ENCODE measurements at places on chromosomes 16 and 17.

- DNase-seq, result no peak
Measured at GRCh38 chr16:57530522-57531252, 5.7 kb downstream of the CCDC102A start.

DNA sequence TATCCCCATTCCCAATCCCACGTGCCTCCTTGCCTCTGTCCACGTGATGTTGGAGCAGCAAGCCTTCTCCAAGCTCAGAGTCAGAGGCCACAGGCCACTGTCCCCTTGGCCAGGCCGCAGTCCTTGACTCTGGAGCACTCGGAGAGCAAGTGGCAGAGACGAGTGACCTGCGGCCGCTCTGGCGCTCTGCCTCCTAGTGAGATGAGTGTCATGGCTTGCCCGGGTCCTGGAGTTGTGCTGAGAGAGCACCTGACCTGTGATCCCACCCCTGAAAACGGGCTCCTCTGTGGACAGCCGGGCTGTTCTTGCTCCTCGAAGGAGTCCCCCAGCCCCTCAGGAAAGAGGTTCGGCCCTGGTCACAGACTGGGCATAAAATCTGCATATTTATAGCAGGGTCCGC, 10.0 kb upstream of the FASN start:
- DNase-seq, result no peak

GRCh38 chr17:279776-280175, 72.8 kb downstream of the RPH3AL start:
- DNase-seq, result no peak

GRCh38 chr17:20084621-20085282, 75.6 kb downstream of the SPECC1 start:
- DNase-seq, result no peak

- DNase-seq, result no peak
Measured at GRCh38 chr16:12502676-12503075, 301.0 kb downstream of the CPPED1 start.

DNA sequence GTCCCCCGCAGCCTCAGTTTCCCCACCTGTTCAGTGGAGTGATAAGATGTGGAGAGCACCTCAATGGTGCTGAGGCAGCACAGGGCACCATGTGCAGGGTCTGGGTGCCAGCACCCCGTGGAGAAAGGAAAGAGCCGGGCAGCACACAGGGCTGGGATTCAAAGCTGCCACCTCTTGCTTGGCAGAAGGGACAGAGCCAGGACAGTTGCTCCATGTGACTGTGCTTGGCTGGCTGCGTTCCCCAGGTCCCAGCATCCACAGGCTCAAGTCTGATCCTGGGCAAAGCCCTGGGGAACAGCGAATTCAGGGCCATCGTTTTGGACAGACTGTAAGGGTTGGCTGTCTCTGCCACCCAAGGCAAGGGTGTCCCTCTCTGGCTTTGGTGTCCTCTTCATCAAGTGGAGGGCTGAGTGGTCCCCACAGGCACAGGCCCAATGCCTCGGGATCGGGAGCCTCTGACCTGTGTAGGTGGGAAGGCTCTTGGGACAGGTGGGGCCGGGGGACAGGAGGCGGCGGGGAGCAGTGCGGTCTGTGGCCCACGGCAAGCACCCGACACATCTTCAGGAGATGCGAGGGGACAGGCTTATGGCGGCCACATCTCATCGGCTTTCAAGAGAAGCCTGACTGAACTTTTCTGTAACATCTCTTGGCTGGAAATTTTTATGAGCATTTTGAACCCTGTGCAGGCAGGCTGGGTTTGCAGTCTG, 8.5 kb downstream of the ZNF469 start:
- DNase-seq, result no peak

GRCh38 chr16:86495357-86495701, 15.0 kb upstream of the FOXF1 start:
- no peak for DNase-seq

GRCh38 chr16:15972046-15972868, 22.8 kb downstream of the ABCC1 start:
- DNase-seq, result no peak

- DNase-seq, result peak; percentile 45
Measured at GRCh38 chr17:77772461-77772897, 186.0 kb upstream of the TNRC6C start.

- no peak for DNase-seq
Measured at GRCh38 chr17:69654981-69655855, 240.7 kb downstream of the MAP2K6 start.

- DNase-seq, result no peak
Measured at GRCh38 chr17:13646411-13646810, 44.7 kb upstream of the HS3ST3A1 start.

GRCh38 chr17:81258292-81258691, 19.2 kb downstream of the NDUFAF8 start:
- no peak for DNase-seq

- DNase-seq, result no peak
Measured at GRCh38 chr16:88669980-88670379, 7.1 kb upstream of the MVD start.

DNA sequence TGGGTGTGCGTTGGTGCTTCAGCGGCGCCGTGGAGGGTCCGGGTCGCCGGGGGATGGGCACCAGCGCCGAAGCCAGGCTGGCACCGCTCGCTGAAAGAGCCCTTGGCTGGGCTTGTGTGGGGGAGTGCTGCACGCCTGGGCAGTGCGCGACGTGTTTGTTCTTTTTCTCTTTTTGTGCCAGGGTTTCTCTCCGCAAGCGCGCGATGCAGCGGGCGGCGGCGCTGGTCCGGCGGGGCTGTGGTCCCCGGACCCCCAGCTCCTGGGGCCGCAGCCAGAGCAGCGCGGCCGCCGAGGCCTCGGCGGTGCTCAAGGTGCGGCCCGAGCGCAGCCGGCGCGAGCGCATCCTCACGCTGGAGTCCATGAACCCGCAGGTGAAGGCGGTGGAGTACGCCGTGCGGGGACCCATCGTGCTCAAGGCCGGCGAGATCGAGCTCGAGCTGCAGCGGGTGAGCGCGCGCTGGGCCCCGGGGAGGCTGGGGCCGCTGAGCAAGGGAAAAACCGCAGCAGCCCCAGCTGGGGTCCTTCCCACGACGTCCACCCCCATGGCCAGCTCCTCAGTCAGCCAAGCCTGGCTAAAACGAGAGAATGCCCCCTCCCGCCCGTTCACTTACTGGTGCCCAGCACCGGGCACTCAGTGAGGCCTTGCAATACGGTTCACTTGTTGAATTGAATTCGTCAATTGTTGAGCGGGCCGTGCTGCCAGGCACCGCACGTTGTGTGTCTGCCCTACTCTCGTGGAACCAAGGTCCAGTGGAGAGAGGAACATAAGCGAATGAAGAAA, 541 bp downstream of the GPT2 start:
- no peak for DNase-seq

DNA sequence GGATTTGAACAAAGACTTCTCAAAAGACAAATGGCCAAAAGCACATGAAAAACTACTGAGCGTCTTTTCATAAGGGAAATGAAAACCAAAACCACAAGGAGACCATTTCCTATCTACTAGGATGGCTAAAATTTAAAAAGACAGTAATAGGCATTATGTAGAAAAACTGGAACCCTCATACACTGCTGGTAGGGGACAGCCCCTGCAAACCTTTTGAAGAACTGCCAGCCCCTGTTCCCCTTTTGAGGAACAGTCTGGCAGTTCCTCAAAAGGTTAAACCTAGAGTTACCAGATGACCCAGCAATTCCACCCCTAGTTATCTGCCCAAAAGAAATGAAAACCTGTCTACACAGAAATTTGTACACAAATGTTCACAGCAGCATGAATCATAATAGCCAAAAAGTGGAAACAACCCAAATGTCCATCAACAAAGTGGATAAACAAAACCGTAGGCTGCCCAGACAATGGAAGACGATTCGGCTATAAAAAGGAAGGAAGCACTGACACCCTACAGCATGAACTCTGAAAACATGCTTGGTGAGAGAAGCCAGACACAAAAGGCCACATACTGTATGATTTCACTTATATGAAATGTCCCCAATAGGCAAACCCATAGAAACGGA, 22.9 kb downstream of the CDIP1 start:
- no peak for DNase-seq

DNA sequence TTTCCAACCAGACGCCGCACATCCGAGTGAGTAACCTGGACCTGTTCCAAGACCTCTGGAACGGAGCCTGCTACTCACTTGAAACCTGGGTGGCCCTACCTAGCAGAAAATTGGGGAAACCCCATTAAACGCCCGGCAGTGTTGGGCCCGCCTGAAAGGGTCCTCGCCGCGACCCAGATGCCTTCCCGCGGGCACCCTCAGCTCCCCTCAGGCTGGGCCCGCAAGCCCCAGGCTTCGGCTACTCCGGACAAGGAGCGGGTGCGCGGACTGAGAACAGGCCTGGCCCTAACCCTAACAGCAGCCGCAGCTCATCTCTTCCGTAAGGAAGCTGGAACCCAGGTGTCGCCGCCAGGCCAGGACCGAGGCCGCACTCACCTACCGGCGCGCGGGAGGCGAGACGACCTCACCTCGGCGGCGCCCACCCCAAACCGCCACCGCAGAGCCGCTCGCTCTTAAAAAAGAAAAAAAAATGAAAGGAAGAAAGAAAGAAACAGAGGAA, 344 bp downstream of the PSME3IP1 start:
- DNase-seq, result peak; percentile 1

DNA sequence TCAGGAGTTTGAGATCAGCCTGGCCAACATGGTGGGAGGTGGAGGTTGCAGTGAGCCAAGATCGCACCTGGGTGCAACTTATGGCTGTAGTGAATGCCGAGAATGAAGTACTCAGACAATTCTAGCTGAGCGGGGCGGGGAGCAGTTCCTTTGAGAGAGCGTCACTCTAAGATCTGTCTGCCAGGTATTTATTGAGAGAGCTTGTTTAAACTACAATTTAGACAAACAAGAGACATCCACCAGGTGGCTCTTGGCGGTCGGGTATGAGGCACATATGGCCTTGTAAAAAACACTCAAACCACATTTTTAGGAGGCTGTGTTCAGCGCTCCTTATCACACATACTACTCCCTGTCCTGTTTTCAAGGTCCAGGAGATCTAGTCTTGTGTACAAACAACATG, 40.6 kb upstream of the CDH1 start:
- no peak for DNase-seq

GRCh38 chr16:19073344-19073743, 5.9 kb downstream of the COQ7 start:
- DNase-seq, result no peak

DNA sequence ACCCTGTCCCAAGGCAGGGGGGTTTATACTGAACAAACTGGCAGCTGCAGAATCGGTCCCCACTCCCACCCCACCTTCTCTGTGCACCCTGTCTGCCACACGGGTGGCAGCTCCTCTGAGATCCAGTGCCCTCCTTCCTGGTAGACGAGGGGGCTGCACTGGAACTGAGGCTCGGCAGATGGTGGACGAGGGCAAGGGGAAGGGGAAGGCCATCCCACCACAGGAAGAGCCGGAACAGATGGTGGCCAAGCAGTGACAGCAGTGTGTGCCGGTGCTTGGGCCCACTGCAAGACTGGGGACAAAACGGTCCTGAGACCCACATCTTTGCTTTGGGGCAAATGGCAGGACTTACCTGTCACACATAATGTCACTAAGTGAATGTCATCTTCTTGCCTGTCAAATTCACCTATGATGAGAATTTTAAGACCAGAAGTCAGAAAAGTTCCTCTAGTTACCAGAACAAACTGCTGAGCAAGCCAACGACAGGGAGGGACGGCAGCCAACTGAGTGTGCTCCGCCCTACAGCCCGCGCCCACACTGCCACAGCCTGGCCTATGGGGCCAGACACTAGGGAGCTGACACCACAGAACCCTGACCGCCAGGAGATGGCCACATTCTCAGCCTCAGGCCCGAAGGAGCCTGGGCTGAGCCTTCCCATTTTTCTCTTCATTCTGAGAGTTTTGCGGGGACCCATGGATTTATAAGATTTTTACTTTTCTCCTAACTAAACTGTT, 14.4 kb downstream of the NTAN1 start:
- no peak for DNase-seq

DNA sequence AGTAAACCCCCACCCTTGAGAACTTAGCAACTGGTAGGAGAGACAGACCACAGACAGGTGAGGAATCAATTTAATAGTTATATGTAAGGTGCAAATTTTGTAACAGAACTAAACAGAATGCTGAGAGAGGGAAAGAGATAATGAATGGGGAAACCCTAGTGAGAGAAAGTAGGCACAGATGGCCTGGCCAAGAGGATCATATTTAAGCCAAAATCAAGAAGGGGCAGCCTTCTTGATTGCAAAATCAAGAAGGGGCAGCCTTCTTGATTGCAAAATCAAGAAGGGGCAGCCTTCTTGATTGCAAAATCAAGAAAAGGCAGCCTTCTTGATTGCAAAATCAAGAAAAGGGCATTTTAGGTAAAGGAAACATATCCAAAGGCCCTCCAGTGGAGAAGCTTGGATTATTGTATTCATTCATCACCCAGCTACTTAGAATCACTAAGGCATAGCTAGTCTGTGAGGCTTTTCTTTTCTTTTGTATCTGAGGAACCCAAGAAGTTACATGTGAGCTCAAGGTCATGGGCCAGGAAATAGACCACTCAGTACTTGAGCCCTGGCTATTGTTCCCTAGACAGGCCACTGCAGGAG, 190.6 kb downstream of the CYLD start:
- DNase-seq, result no peak

DNA sequence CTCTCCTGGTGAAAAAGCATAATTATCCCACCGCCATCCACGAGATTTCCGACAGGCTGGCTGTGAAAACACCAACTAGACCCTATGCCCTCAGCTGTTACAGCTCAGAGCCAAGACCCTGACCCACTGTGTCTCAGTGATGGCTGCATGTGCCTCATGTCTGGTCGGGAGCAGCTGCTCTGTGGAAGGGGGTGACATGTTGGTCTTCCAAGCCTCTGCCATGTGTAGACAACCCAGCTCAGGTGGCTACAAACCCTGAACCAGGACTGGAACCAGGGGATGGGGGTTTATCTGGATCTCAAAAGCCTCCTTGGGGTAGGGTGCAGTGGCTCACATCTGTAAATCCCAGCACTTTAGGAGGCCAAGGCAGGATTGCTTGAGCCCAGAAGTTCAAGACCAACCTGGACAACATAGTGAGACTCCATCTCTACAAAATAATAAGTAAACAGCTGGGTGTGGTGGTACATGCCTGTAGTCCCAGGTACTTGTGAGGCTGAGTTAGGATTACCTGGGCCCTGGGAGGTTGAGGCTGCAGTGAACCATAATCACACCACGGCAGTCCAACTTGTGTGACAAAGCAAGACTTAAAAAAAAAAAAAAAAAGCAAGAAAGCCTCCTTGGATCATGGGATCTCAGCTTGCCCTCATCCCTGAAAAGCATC, 220.3 kb downstream of the CPPED1 start:
- no peak for DNase-seq

GRCh38 chr17:78268951-78269905, 37.8 kb downstream of the TMEM235 start:
- DNase-seq, result no peak

DNA sequence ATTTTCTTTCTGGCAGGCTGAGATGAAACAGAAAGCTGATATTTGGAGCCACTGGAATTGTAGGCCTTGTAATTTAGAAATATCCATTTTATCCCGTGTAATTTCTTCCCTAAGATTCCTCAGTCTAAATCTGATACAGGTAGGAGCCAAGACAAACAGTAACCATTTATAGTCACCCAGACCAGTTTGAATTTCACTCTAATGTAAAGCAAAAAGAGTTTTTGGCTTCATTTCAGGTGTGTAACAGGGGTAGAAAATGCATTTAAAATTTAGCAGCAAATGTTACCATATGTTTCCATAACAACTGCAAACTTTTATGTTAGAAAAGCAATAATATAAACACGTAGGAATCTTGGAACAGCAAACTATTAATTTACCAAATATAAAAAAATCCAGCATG, 249.4 kb downstream of the FTO start:
- no peak for DNase-seq

Measured in stimulated activated CD4-positive, alpha-beta T cell treated with anti-CD3 and anti-CD28 coated beads, Interleukin-12 subunit alpha, Interleukin-12 subunit beta, amount 100 ng/mL, for 24 hours (primary cell).